ENCODE measurements at places on chromosomes 2 and 18. TPM values are rescaled to one million over a fixed set of nuclear protein-coding genes. Genes with fewer than 3 reads are reported as not detected.

DNA sequence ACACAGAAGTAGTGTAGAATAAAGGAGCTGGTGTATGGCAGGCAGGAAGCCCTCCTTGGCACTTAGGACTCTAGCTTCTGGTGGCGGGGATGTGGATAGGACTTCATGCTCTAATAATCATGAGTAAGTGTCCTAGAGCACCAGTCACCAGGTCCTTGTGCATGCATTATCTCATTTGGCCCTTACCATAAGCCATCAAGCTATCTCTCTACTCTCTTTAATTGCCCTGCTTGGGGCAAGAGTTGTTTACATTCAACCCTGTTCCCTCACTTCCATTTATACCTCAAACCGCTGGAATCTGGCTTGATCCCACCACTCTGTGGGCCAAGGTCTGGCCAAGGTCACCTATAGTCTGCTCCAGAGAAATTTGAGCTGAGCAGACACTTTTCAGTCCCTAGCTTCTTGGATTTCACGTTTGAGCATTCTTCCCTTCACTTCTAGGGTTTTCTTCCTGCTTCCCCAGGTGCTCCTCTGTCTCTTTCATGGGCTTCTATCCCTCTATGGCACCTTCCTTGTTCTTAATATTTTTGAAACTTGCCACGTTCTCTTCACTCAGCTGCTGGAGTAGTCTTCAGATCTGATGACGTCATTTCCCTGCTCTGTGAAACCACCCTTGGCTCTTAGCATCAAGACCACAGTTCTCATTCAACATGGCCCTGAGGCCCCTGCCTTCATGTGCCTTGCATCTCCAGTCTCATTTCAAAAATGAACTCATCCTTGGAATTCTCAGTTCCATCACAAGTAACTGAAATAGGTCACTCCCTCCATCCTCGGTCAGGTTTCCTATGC lies 94.9 kb upstream of the GATA6 start:
- no peak for DNase-seq

DNA sequence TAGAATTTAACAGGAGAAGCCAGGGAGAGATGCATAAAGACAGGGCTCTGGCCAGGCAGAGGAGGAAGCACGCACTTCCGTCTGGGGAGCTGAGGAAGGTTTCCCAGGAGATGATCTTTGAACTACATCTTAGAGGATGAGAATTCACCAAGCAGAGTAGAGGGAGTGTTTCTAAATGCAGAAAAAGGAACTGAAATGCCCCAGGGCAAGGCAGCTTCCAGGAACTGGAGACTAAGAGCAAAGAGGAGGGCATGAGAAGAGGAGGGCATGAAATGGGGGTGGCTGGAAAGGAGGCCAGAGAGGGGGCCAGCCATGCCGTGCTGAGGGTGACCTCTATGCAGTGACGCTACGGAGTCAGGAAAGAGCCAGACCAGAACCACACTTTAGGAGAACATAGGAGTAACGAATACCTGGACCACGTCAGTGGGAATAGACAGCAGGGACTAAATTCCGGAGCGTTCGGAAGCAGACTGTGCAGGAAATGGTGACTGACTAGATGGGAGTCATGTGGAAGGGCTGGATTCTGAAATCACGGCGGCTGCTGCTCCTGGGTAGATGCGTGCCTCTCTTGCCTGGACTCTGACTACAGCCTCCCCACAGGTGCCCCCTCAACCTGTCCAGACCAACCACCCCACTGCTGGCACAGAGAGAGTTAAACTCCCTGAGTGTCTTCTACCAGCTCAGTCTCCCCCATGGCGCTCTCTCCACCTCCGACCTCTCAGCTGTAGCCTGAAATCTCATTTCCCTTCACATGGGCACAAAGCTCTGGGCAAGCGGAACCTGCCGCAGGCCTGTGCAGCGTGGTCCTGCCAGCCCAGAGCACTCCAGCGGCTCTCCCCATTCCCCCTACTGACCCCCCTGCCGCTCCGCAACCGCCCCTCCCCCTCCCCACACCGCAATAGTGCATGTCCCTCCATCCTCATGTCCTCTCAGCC lies 87.0 kb upstream of the RTN4 start:
- DNase-seq: no peak

- DNase-seq: no peak
Measured at GRCh38 chr2:65268957-65269356, 41.3 kb downstream of the ACTR2 start.

- no peak for DNase-seq
Measured at GRCh38 chr2:25728559-25728958, 55.2 kb upstream of the DTNB start.

DNA sequence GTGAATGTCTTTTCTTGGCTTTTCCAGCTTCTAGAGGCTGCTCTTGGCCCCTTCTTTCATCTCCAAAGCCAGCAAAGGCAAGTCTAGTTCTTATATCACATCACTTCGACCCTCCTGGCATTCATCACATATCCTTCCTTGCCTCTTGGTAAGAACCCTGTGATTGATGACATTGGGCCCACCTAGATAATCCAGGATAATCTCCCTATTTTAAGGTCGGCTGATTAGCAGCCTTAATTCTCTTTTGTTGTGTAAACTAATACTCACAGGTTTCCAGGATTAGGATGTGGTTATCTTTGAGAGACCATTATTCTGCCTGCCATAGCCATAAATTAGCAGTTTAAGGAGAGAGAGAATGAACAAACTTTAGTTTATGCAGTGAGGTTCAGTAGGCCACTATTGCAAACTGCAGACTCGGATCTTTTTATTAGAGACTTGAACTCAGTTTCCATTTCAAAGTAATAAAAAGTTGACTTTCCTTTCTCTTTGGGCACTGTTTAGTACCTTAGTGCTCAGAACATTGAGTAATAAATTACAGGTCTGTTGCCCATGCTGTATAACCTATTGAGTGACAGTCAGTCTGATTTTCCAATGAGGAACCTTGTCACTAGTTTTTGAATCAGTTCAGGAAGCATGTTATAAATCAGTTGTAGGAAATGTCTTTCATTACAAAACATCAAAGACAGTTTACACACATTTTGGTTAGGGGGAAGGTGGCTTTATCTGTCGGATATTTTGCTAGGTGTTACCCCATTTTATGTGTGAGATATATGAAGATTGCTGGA lies 4.5 kb downstream of the NDUFV2 start:
- no peak for DNase-seq

DNA sequence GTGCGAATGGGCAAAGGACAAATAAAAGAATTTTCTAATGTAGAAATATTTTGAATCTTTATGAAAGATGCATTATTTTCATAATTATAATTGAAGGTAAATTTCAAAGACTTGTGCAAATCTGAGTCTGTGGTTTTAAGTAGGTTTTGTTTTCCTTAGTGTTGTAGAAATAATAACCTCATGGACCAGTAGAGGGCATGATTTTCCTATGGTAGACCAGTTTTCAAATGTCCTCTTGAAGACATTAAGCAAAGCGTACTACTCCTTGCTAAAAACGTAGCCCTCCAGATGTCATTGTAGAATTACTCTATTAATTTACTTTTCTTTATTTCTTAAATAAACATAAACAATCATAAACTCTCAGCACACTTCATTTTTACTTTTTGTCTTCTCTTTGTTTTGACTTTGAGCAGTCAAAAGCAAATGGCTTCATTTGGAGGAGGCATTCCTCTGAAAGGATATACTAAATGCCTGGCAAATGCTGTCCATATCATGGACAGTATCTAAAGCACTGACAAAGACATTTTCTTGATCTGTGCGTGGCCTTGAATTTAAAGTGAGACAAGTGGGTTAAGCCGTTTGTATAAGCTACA lies 85.8 kb upstream of the FAM237A start:
- no peak for DNase-seq

DNA sequence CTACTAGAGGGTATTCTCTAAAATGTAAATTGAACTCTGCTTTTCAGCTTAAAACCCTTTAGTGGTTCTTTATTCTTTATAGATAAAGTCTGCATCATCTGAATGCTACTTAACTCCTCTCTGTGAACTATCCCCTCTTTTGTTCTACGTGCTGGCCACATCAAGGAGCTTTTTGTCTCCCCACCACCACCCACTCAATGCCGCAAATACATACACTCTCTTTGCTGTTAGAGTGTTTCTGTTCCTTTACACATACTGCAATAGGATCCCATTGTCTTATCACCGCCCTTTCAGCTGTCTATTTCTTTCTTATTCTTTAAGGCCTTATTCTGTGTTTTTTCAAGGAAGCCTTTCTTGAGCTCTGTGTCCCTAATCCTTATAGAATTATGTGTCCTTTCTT lies 83.3 kb downstream of the EML4 start:
- no peak for DNase-seq

- DNase-seq: no peak
Measured at GRCh38 chr2:225017713-225018112, 24.6 kb downstream of the DOCK10 start.

- DNase-seq: peak; percentile 72
Measured at GRCh38 chr18:28115149-28115550, 61.8 kb downstream of the CDH2 start.

DNA sequence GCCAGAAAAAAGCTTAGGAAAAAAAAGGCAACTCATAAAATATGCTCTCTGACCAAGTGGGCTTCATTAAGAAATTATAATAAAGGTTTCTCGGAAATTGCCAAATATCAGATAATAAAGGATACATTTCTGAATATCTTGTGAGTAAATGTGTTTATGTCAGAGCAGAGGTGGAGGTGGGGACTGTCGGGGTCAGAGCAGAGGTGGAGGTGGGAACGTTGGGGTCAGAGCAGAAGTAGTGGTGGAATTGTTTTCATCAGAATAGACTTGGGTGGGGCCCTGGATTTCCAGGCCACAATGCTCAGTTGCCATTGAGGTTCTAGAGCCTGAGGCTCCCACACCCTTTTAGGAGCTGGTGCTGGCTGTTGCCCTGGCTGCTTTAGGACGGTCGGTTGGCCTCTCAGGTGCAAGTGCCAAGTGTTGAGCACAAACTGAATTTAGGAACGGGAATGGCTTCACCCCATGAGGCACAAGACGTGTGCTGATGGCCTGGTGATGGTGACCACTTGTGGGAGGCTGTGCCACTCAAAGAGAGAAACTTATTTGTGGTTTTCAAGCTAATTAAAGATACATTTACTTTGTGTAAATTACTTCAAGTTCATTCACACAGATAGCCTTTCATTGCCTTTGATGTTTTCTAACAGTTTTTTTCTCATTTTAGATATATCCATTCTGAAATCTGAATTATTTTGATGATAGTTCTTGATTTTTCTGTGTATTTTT lies 131.5 kb downstream of the ATP9B start:
- DNase-seq: no peak

DNA sequence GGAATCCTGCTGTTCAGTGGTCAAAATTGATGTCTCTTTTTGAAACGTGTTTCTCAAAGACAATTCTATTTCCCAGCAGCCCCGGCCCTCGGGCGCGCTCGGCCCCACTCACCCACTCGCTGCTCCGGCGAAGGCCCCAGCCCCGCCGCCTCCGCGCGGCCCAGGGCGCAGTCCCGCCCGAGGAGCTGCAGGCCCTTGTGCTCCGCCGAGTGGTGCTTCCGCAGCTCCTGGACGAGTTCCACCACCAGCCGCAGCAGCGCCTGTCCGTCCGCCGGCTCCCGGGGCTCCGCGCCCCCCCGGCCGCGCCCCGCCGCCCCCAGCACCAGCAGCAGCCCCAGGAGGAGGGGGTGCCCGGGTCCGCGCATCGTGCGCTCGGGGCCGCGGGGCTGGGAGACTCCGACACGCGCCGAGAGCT lies 413 bp downstream of the ALKAL2 start:
- DNase-seq: no peak

DNA sequence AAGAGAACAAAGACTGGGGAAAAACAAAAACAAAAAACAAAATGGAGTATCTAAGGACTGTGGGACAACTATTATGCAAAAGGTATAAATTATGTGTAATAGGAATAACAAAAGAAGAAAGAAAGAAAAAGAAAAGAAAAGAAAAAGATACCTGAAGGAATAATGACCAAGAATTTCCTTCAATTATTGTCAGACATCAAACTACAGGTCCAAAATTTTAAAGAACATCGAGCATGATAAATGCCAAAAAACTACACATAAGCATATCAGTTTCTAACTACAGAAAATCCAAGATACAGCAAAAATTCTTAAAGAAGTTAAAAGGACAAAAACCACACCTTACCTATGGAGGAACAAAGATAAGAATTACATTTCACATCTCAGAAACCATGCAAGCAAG lies 93.0 kb downstream of the SPIRE1 start:
- no peak for DNase-seq

DNA sequence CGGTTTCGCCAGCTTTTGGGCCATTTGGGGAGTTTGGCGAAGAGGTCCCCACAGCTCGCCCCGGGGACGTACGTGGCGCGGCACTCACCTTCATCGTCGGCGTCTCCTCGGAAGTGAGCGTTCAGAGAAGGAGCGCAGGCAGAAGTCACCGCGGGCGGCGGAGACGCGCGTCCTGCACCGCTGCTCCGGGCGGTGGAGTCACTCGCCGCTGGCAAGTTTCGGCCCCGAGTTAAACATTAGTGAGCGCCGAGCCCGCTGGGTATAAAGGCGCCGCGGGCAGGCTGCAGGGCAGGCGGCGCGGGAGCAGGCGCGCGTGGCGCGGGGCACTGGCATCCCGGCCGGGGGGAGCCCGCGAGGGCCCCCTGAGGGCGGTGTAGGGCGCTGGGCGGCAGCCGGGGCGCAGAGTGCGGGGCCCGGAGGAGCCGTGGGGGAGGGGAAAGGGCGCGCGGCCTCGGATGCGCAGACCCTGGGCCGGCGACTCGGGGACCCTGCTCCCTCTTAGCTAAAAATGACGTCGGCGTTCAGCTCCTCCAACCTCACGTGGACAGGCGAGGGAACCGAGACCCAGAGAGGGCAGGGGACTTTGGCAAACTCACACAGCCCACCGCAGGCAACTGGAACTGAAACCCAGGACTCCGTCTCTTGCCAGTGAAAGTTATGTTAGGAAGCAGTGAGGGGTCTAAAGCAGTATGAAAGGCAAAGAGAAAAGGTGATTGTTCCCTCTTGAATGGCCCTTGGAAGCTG lies at the start of gene DPP4:
Gene DPP4, minus strand, starts transcription at position 328 of the 744 bp plus-strand sequence. Its CDS starts 234 bp downstream, at position 94.
- DNase-seq: no peak

- DNase-seq: peak; percentile 26
Measured at GRCh38 chr2:200127848-200128247, 172.5 kb downstream of the MAIP1 start.

The ABCG5 gene
- polyA plus RNA-seq: not detected

The MOGAT1 gene
- not detected for polyA plus RNA-seq

The GRP gene
- polyA plus RNA-seq: 0.21 TPM

The ACKR3 gene
- polyA plus RNA-seq: 6.6 TPM

The GKN2 gene
- polyA plus RNA-seq: not detected

The CXCR4 gene
- not detected for polyA plus RNA-seq

The ALK gene
- not detected for polyA plus RNA-seq

The NT5C1B gene
- polyA plus RNA-seq: not detected

The MPP4 gene
- 5.9 TPM for polyA plus RNA-seq

The PID1 gene
- polyA plus RNA-seq: 8.8 TPM

The DES gene
- 7.0 TPM for polyA plus RNA-seq

The PRKAG3 gene
- polyA plus RNA-seq: not detected

Measured in BJ (cell line).